Activated gamma-delta T cell treated with Interleukin-2 at 50 U/mL for 16 hours (primary cell): ENCODE measurements at places on chromosomes 3 and 15.

DNA sequence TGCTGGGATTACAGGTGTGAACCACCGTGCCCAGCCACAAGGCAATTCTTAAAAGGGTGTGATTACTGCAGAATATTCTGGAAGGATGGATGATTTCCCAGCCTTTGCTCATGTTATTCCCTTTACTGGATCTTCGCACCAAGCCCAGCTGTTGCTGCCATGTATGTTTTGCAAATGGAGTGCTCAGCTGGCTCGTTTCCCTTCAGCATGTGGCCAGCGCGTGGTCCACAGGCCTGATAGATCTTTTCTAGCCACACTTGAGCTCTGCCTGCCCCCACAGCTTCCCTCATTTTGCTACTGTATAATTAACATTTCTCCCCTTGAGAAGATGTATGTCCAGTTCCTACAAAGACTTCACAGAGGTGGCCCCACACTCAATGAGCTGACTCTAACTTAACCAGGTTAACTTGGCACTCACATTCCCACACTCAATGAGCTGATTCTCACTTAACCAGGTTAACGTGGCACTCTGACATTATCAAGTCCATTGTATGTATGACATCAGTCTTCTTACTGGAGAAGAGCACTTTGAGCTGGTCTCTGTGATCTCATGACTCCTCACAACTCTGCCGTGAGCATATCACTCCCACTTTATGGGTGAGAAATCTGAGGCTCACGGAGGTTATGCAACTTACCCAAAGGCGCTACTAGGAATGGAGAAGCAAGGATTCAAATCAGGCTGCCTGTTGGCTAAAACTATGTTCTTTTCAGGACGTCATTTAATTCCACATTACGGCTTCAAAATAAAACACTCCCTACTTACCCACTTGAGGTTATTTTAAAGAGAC is 49.2 kb downstream of the TM4SF4 start:
- no peak for DNase-seq

DNA sequence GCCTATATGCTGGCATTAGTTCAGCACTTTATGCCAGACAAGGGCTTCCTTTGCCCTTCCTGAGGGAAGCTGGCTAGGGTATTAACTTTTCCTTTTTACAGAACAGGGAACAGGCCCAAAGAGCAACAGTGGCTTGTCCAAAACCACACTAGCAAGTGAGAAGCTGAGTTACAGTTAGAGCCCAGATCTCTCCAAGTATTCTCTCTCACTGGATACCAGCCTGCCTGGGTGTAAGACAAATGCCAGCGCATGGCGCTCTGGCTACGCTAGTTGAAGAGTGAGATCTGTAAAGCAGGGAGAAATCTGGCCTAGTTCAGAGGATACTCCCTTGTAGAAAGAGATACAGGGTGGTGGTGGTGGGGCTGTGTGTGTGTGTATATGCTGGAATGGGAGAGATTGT is 38.4 kb downstream of the RAB11A start:
- no peak for DNase-seq

DNA sequence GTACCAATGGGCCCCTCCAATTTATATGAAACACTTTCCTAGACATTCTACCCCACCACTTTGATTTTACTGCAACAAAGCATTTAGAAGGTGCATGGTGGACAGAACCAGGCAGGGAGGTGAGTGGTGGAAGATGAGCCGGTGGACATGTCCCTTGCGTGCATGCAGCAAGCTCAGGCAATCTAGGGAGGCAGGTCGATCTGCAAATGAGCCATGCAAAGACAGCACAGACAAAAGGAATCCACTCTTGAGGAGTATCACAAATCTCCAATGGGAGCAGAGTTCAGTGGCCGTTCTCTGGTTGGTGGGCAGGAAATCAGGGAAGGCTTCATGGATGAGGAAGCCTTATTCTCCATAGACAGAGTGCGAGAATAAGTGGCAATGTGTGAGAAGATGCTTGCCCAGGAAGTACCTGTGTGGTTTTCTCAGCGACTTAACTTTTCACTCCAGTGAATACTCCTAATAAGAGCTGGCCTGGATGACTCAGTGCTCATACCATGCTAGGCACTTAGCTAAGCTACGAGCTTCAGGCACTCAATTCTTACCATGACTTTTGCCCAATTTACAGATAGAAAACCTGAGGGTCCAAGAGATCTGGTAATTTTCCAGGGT is 152.5 kb downstream of the FOXP1 start:
- DNase-seq = no peak

DNA sequence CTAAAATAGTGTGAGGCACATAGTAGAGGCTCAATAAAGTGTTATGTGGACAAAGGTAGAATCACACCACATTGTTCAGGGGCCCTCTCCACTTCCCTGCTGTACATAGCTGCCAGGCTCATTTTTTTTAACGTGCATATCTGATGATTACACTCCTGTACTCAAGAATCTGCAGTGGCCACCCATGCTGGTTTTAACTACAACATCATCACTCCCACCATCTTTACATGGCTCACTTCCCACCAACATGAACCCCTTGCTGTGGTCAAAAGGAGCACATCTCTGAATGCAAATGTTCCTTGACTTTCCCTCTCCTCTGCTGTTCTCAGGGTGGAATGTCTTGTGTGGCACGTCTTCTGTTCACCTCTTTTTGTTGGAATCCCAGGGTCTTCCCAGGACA is 76.7 kb downstream of the FEM1B start:
- no peak for DNase-seq

GRCh38 chr15:52115598-52116427 is 3.2 kb upstream of the BCL2L10 start:
- no peak for DNase-seq

GRCh38 chr3:132417695-132418411 is 551 bp downstream of the DNAJC13 start:
- peak; percentile 24 for DNase-seq

DNA sequence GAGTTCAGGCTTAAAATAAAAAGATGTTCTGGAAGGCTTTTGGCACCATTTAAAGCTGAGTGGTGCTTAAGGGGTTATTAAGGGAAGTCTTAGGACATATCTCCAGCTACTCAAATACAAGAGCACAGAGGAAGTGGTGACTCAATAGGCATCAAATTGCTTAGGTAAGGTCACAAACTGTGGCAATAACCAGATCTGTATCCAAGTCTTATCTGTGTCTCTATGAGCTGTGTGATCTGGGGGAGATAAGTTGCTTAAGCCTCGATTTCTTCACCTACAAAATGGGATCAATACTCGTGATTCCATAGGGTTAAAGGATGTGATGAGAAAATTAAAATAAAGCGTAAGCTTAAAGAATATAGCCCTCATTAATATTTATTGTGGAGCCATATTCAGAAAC is 7.6 kb downstream of the HDC start:
- no peak for DNase-seq

DNA sequence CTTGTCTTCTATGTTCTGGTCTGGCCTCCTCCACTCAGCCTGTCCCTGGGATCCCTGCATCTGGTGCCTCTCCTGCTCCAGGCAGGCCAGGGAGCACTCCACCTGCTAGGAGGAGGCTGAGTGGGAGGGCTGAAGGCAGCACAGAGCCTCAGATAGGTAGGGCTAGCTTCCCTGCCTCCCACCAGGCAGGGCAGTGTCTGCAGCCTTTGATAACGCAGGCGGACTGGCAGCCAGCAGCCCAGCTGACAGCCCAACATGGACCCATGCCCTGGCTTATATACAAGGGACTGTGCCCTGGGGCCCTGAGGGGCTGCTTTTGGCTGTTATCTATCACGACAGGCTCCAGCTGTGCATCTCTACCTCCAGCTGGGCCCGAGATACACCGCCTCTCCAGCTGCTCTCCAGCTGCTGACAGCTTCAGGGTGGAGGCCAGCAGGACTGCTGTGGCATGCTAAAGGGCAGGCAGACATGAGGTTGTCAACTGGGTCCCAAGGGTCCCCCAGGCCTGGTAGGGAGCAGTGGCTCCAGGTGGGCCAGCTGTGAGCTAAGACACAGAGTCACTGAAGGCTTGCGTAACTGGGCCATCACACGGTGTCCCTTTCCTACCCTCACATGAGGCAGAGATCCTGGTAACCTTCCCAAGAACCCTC is 5.2 kb upstream of the CLK3 start:
- DNase-seq = no peak

DNA sequence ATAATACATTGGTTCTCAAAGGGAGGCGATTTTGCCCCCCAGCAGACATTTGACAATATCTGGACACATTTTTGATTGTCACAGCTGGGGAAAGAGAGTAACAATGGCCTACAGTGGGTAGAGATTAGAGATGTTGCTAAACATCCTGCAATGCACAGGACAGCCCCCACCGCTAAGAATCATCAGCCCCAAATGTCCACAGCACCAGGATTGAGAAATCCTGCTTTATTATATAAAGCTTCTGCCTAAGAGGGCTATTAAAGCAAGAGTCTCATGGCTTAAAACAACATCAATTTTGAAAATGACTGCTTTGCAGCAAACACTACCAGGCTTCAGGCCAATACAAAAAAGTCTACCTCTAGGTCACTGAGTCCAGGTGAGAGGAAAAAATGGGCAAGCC is 68.2 kb downstream of the NTRK3 start:
- no peak for DNase-seq

- no peak for DNase-seq
These were observed 6.6 kb upstream of the ATP11B start for GRCh38 chr3:182786564-182787196.
